Left kidney (tissue), 8 donors: ENCODE measurements at places on chromosomes 6 and 20. TPM values are rescaled to one million over a fixed set of nuclear protein-coding genes. Genes with fewer than 3 reads are reported as not detected.

DNA sequence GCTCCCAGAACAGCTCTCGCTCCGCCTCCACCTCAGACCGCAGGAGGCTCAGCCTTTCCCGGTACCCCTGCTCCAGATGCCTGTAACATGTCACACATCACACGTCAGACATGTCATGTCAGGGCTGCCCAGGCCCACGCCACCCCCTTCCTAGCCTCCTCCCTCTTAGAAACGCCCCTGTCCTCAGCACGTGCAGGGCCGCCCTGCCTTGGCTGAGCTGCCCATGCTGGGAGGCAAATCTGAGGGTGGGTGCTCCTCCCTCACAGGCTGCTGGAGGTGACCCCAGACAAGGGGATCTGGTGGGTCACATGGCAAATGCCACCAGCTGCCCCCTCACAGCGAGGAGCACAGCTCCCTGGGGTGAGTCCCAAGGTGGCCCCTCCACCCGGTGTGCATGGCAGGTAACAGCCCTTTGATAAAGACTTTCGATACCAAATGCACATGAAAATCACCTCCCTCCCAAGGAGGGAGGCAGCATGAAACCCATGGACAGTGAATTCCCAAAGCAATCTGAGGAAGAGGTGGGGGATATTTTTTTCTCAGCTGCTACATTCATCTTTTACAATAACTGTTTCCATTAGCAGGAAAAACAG, 84.1 kb downstream of the GINS1 start:
- DNase-seq: no peak

DNA sequence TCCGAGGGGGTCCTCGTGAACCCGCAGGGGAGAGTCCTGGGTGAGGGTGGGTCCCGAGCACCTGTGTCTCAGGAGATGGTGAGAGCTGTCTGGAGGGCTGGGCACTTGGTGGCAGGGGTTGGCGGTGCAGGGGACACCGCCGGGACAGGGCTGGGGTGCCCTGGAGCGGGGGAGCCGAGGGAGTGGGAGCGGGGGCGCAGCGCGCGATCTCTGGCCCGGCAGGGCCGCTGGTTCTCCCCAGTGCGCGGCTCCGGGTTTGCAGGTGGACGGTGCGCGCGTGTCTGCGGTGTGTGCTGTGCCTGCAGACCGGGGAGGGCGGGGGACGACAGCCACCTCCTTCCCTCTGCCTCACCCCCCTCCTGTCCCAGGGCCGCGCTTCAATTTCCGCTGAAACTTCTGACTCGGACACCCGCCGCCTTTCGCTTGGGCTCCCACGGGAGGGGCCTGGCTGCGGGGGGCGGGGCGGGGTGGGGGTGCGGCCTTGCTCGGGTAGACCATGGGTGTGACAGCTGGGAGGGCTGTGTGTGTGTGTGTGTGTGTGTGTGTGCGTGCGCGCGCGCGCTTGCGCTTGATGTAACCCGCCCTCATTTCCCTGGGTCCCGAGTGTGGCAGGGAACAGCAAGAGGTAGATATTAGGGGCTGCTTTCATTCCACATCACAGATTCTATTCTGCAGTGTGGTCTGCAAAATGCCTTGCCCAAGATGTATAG, 1.2 kb downstream of the TRIB3 start:
- DNase-seq: no peak

GRCh38 chr20:63947638-63948456, 8.4 kb downstream of the UCKL1 start:
- DNase-seq: no peak

Gene SRMS
- not detected for polyA plus RNA-seq

Gene MOXD1
- 197 TPM for polyA plus RNA-seq

DNA sequence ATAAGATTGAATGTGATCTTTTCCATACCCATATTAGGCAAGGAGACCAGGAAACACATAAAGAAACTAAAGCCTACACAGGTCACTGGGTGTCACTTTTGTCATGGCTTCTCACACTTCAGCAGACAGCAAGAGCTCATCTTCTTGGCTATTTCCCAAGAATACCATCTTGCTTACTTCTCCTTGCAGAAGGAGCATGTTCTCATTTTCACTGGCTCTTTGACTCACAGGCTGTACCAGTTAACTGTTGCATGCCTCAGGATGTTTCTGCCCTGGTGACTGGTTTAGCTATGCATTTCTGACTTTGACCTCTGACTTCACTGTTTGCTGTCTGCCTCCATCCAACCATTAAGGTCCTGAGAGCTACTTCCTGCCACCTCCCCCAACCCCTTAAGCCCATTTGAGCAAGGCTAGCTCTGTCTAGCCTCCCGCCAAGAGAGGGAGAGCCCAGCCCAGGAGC, 40.3 kb upstream of the OGFRL1 start:
- DNase-seq: peak; percentile 78

- DNase-seq: no peak
Measured at GRCh38 chr20:48311956-48312355, 515.8 kb downstream of the PREX1 start.

GRCh38 chr6:1136415-1136774, 175.5 kb upstream of the FOXQ1 start:
- DNase-seq: peak; percentile 29

DNA sequence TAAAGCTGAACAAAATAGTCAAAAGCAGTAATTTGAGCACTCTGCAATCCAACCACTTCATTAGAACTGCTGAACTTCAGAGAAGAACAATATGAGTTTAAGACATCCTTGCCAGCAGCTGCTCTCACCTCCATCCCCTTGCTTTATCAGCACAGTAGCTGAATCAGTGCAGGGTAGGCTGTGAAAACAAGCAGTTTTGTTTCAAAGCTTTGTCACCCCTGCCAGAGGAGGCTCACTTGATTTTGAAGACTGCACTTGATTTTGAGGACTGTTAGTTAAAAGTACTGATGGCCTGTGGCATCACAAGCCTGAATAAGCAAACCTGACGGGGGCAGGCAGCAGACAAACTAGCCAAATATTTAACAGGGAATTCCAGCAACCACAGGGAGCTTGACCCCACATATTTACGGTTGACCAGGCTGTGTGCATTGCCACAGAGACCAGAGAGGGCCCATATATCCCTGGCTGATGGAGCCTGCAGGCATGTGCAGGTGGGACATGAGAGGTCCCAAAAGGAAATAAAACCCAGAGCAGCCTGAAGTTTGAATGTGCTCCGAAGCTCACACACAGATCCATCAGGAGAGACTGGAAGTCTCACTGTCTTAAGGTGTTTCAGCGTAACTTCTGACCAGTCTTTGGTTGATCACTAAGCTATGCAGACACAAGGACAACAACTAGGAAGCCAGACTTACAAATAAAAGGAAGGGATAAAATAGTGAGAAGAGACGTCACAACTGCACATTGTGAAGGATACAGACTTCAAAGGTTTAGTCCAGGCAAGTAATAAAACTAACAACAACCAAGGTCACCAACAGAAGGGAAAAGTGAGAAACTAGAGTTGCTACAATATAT, 97.4 kb downstream of the PDSS2 start:
- DNase-seq: peak; percentile 13

Gene HNF4A
- 57.9 TPM for polyA plus RNA-seq

DNA sequence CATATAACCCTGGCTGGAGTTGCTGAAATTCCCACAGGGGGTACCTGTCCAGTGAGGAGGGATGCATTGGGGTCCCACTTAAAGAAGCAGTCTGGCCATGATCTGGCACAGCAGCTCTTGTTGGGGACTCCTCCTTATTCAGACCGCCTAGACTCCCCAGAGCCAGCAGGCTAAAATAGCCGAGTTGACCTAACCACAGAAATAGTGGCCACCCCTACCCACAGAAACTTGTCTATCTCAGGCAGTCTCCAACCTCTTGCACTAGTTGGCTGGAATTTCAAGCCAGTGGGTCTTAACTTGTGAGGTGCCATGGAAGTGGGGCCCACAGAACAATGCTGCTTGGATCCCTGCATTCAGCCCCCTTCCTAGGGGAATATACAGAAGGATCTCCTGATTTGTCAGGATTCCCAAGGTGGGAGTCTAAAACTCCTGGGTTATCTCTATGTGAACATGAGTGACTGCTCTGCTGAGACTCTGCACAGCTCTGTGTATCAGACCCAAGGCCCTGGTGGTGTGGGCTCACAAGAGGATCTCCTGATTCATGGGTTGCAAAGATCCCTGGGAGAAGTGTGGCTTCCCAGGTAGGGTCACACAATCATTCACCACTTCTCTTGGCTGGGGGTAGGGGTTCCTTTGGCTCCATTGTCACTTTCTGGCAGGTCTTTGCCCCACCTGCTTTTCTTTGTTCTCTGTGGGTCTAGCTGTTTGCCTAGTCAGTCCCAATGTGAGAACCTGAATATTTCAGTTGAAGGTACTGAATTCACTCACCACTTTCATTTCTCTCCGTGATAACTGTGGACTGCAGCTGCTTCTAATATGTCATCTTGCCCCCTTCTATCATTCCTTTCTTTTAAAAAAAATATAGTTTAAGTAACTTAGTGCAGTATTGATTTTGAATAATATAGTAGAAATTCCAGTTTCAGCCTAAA, 65.5 kb upstream of the CLVS2 start:
- DNase-seq: no peak

- DNase-seq: no peak
Measured at GRCh38 chr20:3681931-3682781, at the start of gene ADAM33. Gene ADAM33 (minus strand): TSS chr20:3682010. CDS start chr20:3682004, 6 bp downstream.

Gene APCDD1L
- polyA plus RNA-seq: 13.7 TPM

Gene POU3F2
- polyA plus RNA-seq: 0.15 TPM

- peak; percentile 41 for DNase-seq
Measured at GRCh38 chr6:137697267-137697938, 169.7 kb upstream of the TNFAIP3 start.

GRCh38 chr20:34213213-34213612, 28.0 kb upstream of the ASIP start:
- DNase-seq: no peak

Gene RAMACL
- 0.40 TPM for polyA plus RNA-seq

Gene HIVEP2
- 12.3 TPM for polyA plus RNA-seq

DNA sequence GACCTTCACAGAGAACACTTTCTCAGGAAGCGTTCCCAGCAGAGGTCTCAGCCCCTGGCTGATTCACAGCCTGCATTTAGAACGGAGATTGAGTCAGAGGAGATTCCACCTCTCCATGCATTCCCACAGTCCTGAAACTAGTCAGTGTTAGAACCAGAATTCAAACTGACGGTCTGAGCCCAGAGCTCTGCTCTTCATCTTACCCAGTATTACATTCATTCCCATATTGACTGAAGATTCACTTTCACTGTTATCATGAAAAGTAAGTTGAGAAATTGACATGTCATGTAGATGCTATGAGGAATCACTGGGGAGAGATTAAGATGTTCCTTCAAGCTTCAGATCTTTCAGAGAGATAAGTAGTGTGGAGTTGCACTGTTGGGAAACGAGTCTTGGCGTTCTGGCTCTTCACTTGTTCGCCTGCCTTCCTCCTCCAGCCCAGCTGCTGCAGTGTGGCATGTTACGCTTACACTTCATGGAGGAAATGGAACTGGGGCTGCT, 28.3 kb downstream of the MAS1 start:
- DNase-seq: no peak

Gene SOBP
- polyA plus RNA-seq: 14.8 TPM

Gene LY6G6F
- 0.32 TPM for polyA plus RNA-seq

Gene FOXS1
- 3.9 TPM for polyA plus RNA-seq

- DNase-seq: no peak
Measured at GRCh38 chr6:167669553-167669849, 157.2 kb upstream of the AFDN start.
